ENCODE measurements at places on chromosomes 2 and 18.
A peak's percentile ranks its signal among the peaks of the same experiment; 100 is the strongest.

- peak; percentile 85 for DNase-seq
These were observed 4.5 kb upstream of the TOGARAM2 start for GRCh38 chr2:28976584-28976983.

DNA sequence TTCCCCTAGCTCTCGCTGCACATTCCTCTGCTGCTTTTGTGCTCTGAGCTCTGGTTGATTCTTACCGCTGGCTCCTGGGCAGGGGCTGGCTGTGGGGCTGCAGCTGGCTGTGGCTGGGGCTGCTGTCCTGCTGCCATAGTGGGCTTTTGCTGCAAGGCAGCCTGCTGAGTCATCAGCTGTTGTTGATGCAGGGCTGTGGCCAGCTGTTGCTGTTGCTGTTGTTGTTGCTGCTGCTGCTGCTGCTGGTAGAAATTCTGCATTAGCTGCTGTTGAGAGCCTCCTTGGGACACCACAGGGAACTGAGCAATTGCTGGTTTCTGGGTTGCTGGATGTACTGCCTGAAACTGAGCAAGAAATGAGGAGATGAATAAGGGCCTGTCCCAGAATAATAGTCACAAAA lies 77.2 kb upstream of the NFU1 start:
- DNase-seq, result peak; percentile 88

DNA sequence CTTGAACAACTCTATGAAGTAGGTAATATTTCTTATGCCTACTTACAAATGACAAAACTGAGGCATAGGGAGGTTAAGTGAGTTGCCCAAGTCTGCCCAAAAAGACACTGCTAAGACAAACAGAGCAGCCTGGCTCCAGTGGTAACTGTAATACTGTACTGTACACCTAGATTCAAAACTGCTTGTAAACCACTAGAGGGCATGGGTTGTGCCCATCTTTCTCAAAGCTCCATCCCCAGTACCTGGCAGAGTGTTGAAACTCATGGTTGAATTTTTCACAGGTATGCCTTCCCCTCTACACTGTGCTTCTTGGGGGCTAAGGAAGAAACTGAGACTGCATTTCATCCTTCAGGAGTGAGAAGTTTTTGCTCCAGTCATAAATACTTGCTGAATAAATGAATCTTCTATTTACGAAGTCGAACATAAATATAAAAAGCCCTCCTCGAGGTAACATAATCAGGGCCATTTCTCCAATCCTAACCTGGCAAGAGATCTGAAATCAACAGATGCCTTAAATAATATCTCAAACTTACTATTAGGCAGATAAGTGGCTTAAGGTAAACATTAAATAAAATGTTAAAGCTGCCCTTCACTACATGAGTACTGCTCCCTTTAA lies 2.0 kb downstream of the PPP4R1 start:
- DNase-seq, result no peak

DNA sequence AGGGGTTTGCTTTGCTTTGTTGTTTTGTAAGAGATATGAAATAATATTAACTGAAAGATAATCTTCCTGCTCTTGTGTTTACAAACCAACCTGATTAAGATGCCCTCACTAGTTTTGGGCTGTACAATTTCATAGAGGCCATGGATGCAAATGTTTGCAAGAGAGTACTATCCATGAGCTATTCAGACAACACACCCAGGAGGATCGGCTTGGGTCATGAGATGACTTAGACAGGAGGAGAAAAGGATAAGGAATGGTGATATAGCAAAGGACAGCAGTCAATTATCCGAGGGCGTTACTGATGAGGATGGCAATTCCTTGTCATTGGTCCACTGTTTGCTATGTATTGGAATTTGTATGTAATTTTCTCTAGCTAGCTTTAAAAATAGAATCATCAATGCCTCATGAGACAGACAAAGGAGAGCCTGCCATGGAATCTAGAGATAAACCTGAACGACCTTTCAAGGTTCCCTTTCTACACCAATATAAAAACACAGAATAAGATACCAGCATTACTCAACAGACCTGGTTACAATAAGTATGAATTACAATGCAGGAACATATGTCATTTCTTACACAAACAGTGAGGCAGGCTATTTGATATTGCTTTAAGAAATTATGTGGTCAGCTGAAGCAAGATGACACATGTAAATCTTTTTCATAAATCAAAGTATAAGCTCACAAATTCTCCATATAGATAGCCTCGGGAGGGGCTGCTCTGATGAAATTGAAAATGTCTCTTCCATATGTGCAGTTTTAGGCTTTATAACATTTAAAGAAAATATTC lies 54.4 kb upstream of the SOS1 start:
- DNase-seq, result no peak

DNA sequence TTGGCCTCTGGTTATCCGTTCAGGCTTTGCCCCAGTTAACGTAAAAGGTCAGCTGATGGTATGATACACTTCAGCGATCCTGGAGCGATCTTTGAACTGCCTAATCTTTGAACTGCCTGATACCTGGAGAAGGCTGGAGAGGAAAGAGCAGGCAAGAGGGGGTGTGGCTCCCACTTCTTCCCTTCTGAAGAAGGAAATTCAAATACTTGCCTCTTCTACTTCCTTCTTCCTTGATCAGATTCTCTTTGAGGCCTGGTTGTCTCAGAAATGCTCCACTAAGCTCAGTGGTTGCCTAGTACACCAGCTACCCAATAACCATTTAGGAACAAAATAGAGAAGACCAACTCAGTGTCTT lies 619 bp downstream of the GALM start:
- no peak for DNase-seq

DNA sequence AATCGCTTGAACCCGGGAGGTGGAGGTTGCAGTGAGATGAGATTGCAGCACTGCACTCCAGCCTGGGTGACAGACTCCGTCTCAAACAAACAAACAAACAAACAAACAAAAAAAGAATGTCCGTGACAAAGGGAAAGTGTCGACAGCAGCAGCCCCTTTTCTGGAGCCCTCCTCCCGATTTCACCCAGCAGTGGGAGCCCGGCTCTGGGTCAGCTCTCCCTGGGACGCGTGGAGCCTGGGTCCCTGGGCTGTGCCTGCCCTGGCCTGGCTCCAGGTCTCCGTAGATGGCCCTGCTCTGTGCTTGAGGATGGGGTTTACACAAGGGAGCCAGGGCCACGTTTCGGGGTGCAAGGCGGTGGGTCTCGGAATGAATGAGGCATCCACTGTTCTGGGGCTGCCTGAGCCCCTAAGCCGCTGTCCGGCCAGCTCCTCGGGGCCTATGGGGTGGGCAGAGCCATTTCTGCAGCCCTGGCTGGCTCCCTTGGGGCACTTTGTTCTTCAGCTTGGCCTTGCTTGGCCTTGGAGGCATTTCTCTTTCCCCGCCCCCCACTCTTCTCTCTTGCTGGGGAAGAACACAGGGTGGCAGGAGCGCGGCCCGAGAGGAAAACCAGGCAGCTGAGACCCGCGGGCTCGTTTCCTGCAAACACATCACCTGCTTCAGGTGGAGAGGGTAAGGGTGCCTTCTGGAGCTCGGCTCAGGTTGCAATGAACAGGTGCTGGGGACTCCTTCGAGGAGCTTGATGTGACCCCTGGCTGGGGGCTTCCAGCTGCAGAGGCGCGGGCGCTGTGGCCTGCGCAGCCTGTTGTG lies 29.1 kb downstream of the RTP5 start:
- no peak for DNase-seq

DNA sequence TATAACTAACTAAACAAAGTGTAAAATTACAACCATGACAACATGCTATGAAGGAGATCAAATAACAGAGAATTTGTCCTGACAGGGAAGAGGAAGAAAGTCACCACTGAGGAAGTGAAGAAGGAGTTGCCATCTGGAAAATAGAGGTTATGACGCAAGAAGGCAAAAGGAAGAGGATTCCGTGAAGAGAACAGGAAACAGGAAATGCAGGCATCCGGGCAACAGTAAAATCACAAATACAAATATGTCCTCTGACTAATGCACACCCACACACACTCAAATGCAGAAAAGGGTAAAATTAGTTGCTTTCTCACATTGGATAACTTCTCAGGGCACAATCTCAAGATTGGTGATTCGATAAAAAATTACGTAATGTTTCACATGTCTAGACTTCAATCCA lies 278.4 kb downstream of the TMX3 start:
- no peak for DNase-seq

- no peak for DNase-seq
These were observed 9.8 kb downstream of the ACP1 start for GRCh38 chr2:274503-274902.

- no peak for DNase-seq
These were observed 958.5 kb downstream of the CNTNAP5 start for GRCh38 chr2:124983595-124983994.

GRCh38 chr2:230657462-230657861 lies 55.2 kb upstream of the CAB39 start:
- DNase-seq, result no peak

DNA sequence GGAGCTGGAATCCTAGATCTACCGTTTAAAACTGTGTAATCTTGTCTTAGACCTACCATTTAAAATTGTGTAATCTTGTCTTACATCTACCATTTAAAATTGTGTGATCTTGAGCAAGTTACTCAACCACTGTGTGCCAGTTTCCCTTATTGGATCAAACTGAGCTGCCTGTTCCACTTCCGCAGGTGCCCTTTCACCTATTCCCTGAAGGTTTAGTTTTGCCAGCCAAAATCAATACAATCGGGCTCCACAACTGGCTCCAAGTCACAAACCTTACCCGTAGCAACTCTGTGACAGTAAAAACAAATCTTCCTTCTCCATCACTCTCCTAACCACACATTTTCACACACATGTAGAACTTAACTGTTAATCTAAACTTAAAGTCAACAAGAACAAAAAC lies 20.1 kb downstream of the DOCK10 start:
- DNase-seq, result no peak

DNA sequence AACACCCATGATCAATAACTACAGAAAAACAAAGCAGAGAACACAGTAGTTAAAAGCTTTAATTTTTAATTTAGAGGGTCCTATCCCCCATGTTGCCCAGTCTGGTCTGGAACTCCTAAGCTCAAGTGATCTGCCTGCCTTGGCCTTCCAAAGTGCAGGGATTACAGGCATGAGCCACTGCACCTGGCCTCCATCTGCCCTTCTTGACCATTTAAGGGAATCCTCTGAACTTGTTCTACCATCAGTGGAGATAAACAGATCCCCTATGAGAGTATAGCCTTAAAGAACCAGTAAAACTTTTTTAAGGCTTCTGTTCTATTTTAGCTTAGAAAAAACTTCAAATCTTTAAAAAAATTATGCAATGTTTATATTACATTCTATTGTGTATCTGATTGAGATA lies 13.5 kb upstream of the ATP5MC3 start:
- no peak for DNase-seq

DNA sequence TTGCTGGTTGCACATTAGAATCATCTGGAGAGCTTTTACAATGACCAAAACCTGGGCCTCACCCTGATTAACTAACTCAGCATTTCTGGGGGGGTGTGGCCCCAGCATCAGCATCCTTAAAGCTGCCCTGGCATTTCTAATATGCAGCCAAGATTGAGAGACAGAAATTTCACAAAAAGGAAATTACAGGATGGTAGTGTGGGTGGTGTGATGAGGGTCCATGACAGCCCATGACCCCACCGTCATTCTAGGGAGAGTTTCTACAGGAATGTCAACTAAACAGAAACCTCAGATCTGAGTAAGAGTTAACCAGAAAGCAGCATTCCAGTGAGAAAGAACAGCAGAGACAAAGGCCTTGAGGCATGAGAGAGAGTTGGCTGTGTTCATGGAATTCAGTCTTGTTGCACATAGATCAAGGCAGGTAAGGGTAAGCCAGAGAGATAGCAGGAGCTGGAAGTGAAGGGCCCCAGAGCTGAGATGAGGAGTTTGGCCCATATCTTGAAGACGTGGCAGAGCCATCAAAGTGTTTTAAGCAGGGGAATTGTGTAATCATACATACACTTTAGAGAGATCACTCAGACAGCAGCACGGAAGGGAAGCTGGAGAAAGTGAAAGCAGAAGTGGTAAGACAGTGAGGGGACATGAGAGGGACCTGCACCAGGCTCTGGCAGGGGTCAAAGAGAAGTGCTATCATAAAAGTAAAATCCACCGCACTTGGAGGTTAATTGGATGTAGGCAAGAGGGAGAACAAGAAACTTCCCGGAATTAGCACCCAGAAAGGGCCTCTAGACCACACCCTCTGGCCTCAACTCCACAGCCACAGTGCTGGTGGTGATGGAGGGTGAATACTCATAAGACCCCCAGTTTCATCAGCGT lies 7.8 kb upstream of the TRABD2A start:
- peak; percentile 73 for DNase-seq

DNA sequence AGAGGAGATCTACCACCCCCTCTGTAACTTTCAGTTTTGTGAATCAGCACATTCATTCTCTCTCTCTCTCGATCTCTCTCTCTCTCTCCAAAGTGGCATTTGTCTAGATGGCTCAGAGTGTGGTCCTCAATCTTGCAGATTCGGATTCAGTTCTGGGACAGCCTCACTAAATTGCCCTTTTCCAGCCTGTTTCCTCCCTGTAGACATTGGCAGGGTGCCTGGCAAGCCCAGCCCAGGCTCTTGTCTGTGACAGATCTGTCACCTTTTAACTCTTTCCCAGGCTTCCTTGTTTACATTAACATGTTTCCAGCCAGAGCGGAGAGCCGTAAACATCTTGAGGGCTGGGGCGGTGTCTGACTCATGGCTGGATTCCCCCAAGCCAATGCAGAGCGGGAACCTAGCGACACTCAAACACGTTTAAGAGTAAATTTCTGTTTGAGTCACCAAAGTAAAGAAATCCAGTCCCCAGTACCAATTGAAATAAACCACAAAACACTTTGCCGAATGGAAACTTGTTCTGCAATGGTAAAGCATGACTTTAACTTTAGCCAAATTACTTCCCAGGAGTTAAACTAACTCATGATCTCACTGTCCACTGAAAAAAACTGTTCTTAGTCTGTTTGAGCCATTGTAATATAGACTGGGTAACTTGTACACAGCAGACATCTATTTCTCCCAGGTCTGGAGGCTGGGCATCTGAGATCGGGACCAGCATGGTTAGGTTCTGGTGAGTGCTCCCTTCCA lies 6.6 kb upstream of the CYP27C1 start:
- DNase-seq, result peak; percentile 85

DNA sequence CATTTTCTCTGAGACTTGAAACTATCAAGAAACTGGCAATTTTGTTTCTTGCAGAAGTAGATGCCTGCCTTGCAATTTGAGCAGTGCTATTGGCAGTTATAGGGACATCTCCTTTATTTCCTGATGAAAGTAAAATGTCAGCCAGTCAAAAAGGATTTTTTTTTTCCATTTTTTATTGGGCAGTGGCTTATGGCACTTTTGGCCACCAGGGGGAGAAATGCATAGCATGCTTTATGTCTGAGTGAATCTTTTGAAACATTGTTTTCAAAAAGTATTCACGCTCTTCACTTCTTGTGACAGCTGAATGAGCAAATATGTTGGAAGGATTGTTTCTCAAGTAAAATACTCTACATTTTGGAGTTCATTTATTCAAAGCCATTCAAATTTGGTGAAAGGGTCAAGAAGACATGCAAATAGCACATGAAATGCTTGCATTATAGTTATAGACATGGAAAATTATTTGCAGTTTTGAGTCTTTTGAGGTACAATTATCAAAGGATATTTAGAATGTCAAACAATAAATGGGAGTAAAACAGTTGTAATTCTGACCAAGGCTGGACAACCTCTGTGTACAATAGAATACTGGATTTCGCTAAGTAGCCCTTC lies 491.0 kb downstream of the CDH2 start:
- DNase-seq, result peak; percentile 10
